ENCODE measurements at places on chromosomes 16 and 17.

- H3K27ac ChIP-seq = no peak overlapping the region
- H3K4me1 ChIP-seq = no peaks in the 10 kb centered on the region
- no peak for DNase-seq
- no peak overlapping the region for H3K4me3 ChIP-seq
- no peaks in the 10 kb centered on the region for H3K27me3 ChIP-seq
Observed at GRCh38 chr17:69669441-69670178, 255.1 kb downstream of the MAP2K6 start.

DNA sequence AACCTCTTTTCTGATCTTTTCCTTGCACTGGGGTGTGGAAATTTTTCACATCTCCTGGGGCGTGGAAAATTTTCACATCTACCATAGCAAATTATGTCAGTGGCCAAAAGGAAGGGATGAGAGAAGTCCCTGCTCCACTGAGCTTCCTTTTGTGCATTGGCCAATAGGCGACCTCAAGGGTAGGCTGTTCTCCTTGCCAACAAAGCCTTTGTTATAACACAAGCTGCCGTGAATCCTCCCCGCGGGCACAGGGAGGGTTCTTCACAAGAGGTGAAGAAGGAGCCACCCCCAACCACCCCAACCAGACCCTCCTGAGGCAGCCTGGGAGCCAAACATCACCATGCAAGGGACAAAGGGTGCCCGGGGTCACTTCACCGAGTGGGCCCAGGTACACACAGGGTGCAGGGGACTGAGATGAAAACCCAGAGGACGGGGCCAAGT lies 6.5 kb downstream of the SLC5A11 start:
- peak overlapping the region; percentile 82 for H3K27ac ChIP-seq
- no peak for DNase-seq
- no peak overlapping the region for H3K4me3 ChIP-seq

DNA sequence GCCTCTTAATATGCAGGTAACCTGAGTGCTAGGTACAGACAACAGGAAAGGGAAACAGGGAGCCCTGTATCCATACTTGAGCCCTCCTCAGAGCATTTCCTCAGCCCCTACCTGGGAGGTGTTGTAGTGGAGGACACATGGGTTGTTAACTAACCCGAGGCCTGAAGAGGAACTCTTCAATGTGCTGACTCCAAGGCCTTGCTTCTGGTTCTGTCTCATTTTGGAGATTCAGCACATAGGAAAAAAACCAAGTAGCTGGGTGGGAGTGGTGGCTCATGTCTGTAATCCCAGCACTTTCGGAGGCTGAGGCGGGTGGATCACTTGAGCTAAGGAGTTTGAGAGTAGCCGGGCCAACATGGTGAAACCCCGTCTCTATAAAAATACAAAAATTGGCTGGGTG lies 24.8 kb downstream of the SNX11 start:
- H3K27me3 ChIP-seq = no peaks in the 10 kb centered on the region
- H3K27ac ChIP-seq = no peak overlapping the region
- no peak overlapping the region for H3K4me3 ChIP-seq

DNA sequence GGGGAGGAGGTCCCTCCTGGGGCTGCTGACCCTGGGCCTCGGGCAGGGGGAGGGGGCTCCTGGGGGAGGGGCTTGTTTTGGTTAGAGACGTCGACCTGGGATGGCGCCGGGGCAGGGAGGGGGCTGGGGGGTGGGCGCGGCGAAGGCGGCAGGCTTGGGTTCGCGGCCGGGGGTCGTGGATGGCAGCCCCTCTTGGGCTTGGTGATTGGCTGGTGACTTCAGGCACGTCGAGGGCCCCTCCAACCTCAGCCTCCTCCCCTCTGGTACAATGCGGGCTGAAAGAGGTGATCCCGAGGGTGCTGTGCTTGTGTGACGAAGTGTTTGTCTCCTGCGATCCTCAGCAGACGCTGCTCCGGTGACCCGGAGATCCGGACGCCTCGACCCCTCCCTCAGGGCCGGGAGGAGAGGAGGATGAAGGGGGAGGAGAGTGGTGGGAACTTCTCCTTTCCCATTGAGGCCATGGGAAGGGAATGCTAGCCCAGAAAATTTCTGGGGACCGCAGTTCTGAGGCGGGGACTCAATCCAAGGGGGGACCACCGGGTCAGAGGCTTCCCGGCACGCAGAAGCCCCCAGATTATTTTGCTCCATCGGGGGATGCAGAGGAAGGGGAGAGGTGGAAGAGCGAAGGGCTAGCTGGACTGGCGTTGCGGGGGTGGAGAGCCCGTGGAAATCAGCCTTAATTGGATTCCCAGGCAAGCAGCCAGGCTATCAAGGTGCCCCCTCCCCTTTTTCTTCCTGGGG lies 43.9 kb downstream of the RAI1 start:
- H3K27ac ChIP-seq = peak overlapping the region; percentile 97
- peaks cover 1% of the 10 kb centered on the region for H3K36me3 ChIP-seq
- peaks cover 55% of the 10 kb centered on the region for H3K4me1 ChIP-seq
- H3K4me3 ChIP-seq = peak overlapping the region; percentile 86
- H3K27me3 ChIP-seq = no peaks in the 10 kb centered on the region
- DNase-seq = no peak

DNA sequence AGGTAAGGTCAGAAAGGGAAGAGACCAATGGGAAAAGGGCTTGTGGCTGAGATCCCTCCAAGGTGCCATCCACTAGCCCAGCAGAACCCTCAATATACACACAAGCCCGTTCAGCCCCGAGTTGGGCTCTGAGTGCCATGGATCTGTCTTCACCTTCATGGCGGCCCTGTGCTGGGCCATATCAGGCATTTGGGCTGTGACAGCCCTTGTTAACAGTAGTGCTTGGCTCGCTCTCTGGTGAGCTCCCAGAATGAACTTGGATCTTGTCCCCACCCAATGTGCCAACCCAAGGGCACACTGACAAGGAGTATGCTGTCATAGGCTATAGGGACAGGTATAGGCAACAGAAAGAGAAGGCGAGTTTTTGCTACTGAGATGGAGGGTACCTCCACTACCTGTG lies 182.7 kb downstream of the ZFHX3 start:
- no peak for DNase-seq
- peaks cover under 1% of the 10 kb centered on the region for H3K4me1 ChIP-seq
- no peak overlapping the region for H3K4me3 ChIP-seq
- H3K27ac ChIP-seq = no peak overlapping the region
- H3K36me3 ChIP-seq = peaks cover 31% of the 10 kb centered on the region

- H3K36me3 ChIP-seq = peaks cover 26% of the 10 kb centered on the region
- DNase-seq = no peak
- no peak overlapping the region for H3K27ac ChIP-seq
- H3K4me3 ChIP-seq = no peak overlapping the region
Observed at GRCh38 chr17:11953924-11954323, 43.4 kb downstream of the ZNF18 start.

GRCh38 chr17:77444628-77444983 lies 303.8 kb downstream of the SEC14L1 start:
- H3K36me3 ChIP-seq = peaks cover 3% of the 10 kb centered on the region
- peaks cover 55% of the 10 kb centered on the region for H3K4me1 ChIP-seq
- H3K27ac ChIP-seq = peak overlapping the region; percentile 65
- H3K4me3 ChIP-seq = no peak overlapping the region

DNA sequence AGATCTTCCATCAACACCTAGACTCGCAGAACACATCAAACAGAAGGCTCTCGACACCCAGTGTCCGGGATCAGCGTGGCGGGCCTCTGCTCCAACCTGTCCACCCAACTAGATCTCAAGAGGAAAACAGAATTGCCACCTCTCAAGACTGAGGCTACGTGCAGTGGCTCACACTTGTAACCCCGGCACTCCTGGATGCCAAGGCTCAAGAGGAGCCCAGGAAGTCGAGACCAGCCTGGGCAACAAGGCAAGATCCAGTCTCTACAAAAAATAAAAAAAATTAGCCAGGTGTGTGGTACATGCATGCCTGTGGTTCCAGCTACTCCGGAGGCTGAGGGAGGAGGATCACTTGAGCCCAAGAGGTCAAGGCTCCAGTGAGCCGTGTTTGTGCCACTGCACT lies 132.6 kb downstream of the ZFHX3 start:
- no peak overlapping the region for H3K27ac ChIP-seq
- no peaks in the 10 kb centered on the region for H3K27me3 ChIP-seq
- peaks cover 8% of the 10 kb centered on the region for H3K36me3 ChIP-seq

- no peaks in the 10 kb centered on the region for H3K27me3 ChIP-seq
- peak overlapping the region; percentile 6 for H3K27ac ChIP-seq
- DNase-seq = peak; percentile 97
- H3K4me1 ChIP-seq = peaks cover 19% of the 10 kb centered on the region
- H3K36me3 ChIP-seq = no peaks in the 10 kb centered on the region
Observed at GRCh38 chr17:82496529-82497434, 22.8 kb upstream of the FOXK2 start.

Data from mesothelial cell of epicardium (in vitro differentiated cells).